ENCODE measurements at places on chromosomes 11 and 22.

DNA sequence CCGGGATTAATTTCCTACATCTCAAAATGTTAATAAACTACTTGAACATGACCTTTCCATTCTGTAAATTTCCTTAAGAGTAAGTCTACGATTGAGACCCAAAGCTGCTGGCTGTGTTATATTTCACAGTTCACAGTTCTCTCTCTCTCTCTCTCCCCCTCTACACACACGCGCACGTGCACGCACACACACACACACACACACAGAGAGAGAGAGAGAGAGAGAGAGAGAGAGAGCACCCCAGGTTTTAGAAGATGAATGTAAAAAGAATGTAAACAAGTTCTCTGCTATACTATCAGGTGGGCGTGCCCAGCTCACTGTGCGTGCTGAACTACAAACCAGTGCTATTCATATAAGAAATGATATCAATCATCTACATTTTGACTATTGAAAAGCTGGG, 3.3 kb downstream of the BDNF start:
- DNase-seq: no peak

DNA sequence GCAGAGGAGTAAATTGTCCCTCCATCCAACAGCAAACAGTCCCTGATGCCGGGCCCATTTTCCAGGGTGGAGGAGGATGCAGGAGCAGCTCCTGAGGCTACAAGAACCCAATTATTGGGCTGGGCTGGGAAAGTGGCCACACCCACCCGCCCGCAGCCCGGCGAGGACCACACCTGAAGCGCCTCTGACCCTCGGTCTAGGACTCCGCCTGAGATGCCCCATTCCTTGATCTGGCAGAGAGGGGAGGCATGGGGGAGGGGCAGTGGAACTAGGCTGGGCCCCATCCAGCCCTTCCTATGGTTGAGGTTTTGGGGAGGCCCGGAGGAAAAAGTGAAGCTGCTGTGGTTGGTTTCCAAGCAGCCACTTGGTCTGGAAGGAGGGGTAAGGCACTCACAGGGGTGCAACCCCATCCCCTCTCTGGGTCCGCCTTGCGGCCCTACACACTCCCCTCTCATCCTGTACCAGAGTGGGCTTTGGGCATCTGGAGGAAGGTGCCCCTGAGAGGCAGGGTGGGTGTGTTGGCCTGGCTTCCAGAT, 2.4 kb upstream of the LGALS1 start:
- no peak for DNase-seq

DNA sequence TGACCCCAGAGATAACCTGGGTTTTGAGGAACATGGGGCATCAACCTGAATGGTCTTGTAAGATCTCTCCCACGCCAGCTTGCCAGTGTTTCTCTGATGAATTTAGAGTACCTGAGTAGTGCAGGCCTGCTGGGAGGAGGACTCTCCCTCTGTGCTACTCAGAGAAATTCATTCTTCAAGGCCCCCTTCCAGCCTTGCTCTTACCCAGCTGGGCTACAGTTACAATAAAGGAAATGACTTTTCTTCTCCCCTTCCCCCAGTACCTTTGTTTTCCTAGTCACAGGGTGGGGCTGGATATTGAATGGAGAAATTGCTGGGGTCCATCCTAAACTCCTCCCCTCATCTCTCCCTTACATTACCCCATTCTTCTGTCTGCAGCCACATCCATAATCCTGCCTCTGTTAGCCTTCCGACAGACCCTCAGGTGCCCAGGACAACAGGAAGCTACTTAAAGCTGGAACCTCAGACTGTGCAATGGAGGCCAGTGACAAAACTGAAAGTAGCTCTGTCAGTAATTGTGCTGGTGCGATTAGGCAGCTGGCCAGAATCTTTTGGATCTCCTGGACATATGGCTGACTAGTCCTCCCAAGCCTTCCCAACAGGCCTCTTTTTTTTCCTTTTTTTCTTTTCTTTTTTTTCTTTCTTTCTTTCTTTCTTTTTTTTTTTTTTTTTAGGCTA, 17.4 kb downstream of the LIMK2 start:
- DNase-seq: no peak

DNA sequence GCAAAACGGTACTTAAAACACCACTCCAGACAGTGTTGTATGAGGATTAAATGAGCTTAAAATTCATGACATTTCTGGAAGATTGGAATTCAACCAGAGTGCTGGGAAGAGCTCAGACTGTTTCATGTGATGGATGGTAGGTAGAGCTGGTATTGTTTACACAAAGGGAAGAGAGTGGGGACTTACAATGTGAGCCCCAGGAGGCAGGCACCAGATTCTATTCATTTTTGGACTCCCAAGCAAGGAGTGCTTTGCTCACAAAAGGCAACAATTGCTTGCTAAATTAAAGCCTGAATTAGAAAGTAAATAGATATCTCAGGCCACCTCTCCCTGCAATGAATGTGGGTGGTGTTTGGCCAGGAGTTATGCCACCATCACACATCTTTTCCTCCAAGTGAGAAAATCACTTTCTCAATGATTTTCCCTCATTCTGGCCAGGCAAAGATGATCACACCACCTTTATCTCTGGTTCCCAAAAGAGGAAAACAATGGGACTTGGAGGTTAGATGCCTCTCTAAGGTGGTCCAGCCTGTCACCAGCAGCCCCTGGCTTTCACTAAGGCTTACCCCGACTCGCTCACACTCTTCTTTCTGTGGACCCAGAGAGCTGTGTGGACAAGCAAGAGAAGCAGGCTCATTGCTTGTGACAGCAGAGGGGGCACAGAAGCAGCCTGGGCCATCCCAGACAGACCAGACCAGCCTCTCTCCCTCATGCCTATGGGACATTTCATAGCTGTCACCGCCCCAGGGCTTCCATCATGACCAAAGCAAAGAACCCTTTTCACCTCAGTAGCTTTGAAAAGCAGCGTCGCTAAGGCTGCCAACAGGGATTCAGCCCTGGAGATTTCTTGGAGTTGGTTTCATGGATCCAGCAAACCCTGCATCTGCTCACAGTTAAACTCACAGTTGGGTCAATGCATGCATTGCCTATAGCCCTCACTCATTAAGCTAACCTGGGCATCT, 63.5 kb upstream of the DRD2 start:
- no peak for DNase-seq

DNA sequence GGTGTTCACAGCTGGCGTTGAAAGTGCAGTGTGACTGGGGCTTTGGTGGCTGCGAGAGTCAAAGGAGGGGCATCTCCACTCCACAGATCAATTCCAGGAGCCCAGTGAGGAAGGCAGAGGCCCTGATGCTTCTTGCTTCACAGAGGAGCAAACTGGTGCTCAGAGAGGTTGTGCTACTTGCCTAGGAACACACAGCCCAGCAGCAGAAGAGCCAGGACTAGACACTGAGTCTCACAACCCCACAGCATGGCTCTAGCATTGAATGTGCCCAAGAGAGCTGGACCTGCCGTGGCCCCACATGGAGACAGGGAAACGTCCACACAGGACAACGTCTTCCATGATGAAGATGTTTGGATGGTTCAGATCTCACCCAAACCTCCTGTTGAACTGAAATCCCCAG, 33.3 kb downstream of the LINC01488 start:
- no peak for DNase-seq

GRCh38 chr11:59730896-59731565, 17.4 kb upstream of the OR10V1 start:
- no peak for DNase-seq

DNA sequence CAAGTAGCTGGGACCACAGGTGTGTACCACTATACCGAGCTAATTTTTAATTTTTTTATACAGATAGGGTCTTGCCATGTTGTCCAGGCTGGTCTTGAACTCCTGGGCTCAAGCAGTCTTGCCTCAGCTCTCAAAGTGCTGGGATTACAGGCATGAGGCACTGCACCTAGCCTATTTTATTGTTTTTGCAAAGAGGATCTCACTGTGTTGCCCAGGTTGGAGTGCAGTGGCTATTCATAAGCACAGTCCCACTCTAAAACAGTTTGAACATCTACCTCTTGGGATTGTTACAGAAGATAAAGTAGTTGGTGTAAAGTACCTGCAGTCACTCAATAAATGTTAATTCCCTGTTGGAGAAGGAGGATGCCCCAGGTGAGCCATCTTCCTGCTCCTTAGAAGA, 29.1 kb downstream of the XRCC6 start:
- no peak for DNase-seq

DNA sequence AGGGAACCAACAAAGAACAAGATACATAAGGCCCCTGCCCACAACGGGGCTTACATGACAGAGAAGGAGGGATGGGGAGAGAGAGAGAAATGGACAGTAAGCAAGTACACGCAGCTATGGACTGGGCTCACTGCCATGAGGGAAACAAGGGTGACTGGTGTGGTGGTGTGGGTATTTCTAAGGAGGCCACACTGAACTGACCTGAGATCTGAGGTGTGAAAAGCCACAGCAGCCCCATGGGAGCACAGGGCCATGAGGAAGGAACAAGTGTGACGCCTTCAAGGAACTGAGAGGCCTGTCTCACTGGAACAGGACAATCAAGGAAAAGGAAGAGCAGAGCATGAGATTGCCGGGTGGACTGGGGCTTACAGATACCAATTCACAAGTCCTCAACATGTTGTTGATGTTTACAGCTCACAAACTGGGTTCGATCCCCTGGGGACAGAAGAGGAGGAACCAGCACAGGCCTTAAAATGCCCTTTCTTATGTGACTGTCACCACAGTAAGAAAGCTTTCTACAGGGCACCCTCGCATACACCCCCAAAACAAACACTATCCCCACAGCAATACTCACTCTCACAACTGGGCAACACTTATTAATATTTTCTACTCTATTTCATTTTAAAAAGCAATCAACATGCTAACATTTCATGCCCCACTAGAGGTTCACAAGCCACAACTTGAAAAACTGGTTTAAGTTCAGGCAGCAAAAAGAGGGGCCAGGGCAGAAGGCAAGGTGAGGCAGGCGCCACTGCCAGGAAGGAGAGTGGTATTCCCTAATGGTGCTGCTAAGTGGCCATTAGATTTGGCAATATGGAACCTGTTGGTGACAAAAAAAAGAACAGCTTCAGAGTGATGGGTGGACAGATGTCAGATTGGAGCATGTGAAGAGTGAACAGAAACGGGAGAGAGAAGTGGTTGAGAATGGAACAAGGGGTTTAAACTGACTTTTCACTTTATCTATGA, 39.1 kb downstream of the TCIRG1 start:
- no peak for DNase-seq

DNA sequence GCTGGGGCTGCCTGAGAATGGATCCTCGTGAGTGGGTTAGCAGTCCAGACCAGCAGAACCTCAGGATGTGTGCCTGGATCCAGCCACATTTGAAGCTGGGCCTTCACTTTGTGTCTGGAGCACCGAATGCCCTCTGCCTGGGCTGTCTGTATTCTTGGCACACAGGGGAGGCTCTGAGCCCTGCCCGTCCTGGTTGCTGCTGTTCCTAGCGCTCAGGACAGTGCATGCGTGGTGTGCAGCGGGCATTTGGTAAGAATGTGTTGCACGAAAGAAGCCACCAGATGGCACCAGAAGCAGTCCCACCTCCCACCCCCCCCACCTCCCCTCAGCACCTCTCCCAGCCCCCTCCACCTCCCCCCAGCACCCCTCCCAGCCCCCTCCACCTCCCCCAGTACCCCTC, 4.1 kb upstream of the MAPK11 start:
- no peak for DNase-seq

GRCh38 chr11:119460582-119460981, 37.6 kb upstream of the THY1 start:
- no peak for DNase-seq

DNA sequence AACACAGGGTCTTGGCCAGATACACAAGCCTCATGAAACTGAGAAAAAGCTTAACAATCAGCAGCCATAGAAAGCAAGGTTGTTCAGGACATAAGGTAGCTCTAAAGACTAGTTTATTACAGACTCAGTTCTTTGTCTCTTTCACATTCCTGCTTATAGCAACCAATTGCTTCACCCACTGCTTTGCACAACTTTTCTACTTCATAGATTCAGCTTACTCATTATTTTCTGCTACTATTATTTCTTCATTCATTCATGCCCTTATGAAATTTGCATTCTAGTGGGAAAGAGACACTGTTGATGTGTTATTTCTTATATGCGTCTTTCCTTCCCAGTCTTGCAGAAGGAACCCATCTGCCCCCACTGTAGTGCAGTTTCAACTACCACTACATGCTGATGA, 4.7 kb downstream of the CCDC34 start:
- no peak for DNase-seq

- DNase-seq: peak; percentile 43
Observed at GRCh38 chr11:36376888-36377758, 81.0 kb downstream of the PRR5L start.

- DNase-seq: no peak
Observed at GRCh38 chr22:43948836-43949406, 6.3 kb upstream of the SAMM50 start.

DNA sequence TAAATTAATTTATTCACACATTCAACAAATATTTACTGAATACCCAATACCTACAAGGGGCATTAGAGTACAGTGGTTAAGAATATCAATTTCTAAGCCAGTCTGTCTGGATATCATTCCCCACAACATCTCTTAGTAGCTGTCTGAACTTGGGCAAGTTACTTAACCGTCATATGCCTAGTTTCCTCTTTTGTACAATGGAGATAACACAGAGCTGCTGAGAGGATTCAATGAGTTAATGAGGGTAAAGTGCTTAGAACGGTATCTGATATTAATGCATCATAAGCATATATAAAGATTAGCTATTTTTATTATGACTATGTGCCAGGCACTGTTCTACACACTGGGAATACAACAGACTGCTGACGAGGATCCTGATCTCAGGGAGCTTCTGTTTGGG, 116.4 kb downstream of the APOL5 start:
- DNase-seq: no peak

- DNase-seq: peak; percentile 18
Observed at GRCh38 chr11:10304495-10305261, at the start of gene ADM. Gene ADM (plus strand): TSS chr11:10305073. CDS start chr11:10305701, 628 bp downstream.

DNA sequence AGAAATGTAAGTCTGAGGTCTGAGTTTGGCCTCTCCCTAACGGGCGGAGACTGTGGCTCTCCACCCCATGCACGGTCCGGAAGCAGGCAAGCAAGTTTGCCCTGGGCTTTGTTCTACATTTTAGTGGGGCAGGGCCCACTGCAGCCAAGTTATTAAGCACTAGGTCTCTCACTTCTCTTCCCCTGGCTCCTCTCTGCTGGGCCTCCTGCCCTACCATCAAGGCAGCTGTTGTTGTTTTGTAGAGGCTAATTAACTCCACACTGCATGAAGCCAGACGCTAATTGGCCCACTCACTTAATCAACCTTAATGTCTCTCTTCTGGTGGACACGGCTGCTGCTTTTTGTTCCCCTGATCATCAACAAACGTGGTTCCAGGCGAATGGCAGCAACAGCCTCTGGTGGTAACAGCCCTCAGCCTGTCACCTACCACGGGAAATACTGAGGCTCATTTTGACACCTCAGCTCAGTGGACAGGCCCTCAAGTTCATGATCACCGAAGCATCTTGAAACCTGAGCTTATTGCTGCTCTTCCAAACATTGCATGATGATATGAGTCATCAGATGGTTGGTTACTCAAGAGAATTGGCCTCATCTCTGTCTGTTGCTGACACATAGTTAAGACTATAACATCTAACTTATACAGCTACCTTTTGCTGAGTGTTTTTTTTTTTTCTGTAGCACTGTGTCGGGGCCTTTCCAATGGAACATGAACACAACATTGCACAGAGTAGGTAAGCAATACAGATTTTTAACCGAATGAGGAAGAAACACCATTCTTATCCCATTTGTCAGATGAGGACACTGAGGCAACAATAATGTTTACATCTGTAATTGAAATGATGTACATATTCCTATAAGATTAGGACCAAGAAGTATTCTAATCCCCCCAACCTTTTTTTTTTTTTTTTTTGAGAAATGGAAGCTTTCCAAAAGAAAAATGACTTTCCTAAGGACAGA, 20.8 kb upstream of the LMO2 start:
- DNase-seq: no peak
